Fibroblast of villous mesenchyme (primary cell): ENCODE measurements at places on chromosomes 12 and 14. TPM values are rescaled to one million over a fixed set of nuclear protein-coding genes. Genes with fewer than 3 reads are reported as not detected.

Gene SIRT4
- total RNA-seq = 1.3 and 1.6 TPM in 2 replicates

Gene JAG2
- 0.86 and 1.9 TPM in 2 replicates for total RNA-seq

Gene PPP4R4
- total RNA-seq = under 0.01 and 0.43 TPM in 2 replicates

Gene CAPRIN2
- 19.0 and 19.4 TPM in 2 replicates for total RNA-seq

Gene RTL1
- total RNA-seq = not detected in 2 replicates

Gene MUCL1
- not detected in 2 replicates for total RNA-seq

Gene SLC6A13
- not detected in 2 replicates for total RNA-seq

Gene KRT6A
- total RNA-seq = not detected in 2 replicates

Gene KLHL33
- under 0.01 and 0.43 TPM in 2 replicates for total RNA-seq
